T-helper 2 cell (primary cell): ENCODE measurements at places on chromosomes 2 and 18.

GRCh38 chr2:113712941-113713340 is 43.5 kb downstream of the SLC35F5 start:
- DNase-seq = no peak

GRCh38 chr18:13500869-13501542 is 225.4 kb downstream of the FAM210A start:
- DNase-seq = no peak

DNA sequence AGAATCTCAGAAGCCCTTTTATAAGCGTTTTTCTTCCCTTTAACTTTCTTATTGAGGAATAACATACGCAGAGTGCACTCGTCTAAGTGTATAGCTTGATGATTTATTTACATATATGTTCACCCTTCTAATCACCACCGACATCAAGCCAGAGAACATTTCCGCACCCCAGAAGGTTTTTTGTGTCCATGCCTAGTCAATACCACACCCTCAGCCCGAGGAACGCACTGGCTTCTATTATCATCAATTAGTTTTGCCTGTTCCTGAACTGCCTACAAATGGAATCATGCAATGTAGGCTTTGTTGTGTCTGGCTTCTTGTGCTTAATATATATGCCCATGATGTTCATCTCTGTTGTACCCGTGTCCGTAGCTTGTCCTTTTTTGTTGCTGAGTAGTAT is 27.7 kb downstream of the SDC1 start:
- DNase-seq = no peak

DNA sequence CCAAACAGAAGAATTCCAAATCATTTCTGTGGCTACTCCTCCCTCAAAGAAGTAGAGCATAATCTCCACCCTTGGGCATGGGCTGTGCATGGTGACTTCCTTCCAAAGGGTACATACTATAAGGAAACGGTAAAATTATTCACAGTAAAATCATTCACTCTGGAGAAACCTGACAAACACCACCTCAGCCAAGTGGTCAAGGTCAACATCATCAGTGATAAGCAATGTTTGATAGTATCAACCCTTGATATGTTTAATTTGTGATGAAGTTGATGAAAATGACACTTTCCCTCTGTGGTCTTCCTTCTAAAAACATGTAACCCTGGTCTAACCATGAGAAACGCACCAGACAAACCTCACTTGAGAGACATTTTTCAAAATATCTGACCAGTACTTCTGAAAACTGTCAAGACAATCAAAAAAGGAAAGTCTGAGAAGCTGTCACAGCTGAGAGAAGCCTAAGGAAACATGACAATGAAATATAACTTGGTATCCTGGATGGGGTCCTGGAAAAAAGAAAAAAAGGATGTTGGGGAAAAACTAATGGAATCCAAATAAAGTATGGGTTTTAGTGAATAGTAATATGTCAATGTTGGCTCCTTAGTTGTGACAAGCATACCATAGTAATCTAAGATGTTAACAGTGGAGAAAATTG is 9.4 kb upstream of the TXNDC2 start:
- DNase-seq = no peak

DNA sequence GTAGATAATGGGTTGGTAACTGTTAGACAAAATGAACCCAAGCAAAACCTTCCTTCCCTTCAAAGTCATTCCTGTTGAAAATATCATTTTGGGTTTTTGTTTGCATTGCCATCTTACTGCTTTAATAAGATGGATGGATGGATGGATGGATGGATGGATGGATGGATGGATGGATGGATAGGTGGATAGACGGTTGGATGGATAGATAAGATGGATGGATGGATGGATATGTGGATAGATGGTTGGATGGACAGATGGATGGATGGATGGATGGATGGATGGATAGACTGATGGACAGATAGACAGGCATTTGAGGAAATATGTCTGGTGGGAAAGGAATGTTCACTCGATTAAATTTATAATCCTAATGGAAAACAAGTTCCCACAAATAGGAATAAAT is 133.2 kb downstream of the COL4A4 start:
- no peak for DNase-seq

DNA sequence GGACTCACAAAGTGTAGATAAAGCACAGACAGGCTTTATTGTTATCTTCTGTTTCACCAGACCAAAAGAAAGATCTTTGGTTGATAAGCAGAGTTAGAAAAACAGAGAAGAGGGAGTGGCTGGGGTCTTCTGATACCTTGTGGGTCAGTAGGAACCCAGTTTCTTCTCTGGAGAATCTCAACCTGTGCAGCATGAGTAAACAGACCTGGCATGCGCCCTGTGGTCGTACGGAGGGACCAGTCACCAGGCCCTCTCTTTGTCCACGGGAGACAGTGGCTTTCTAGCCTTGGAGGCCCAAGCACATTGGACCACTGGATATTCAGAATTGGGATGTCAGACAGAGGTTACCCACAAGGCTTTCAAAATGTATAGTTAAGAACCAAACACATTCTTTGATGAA is 418.9 kb upstream of the FANCL start:
- no peak for DNase-seq

DNA sequence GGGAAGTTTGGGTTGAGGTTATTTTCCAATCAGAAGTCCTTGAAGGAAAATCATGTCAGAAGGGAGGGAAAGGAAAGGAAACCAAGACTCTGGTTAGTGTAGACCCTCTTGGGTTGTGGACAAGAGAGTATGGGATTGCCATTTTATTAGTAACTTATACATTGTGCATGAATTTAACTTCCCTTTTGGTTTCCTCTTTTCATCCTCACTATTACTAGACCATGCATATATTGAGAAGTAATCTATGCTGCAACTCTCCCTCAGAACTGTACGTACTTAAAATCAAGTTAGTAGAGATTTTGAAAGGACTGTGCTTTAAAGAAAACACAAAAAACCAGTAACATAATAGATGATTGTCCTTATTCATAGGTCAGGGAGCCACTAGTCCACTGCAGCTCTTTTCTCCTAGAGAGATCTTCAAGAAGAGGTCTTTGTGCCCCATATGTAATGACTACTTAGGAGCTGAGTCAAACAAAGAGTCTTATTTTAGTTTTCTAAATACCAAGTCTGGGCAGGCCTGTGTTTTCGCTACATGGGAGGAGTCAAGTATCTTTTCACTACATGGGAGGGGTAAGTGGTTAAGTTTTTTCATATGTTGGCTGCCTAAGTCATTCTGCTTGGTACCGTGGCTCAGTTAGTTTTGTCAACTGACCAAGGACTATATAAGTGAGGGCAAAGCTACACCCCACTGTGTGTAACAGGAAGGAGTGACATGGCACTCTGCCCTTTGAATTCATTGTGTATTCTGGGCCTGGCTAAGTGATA is 25.2 kb upstream of the FAM117B start:
- DNase-seq = peak; percentile 62
